CD4-positive, alpha-beta T cell treated with Interleukin-1 beta for 1 hour (primary cell): ENCODE measurements at places on chromosomes 13 and 19.

GRCh38 chr19:31152906-31153305 is 196.3 kb downstream of the TSHZ3 start:
- no peak for DNase-seq

- no peak for DNase-seq
Observed at GRCh38 chr13:21522847-21523246, 63.7 kb upstream of the ZDHHC20 start.

GRCh38 chr19:50877338-50877737 is 4.1 kb downstream of the KLK2 start:
- DNase-seq: no peak

DNA sequence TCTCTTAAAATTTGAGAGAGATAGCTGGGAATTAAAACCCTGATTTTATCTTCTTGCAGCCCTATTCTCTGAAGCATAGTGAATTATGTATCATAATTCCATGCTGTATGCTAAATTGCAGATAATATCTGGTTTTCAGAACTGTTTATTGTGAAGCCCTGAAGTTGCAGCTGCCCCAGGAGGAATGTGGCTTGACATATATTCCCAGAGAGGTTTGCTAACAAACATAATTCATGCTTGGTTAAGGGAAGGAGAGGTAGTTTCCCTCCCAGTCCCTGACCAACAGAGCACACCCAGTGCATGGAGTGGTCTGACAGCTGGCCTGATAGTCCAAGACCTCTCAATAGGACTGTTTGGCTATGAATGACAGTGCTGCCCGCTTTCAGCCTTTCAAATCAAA is 500.6 kb upstream of the MIR17HG start:
- no peak for DNase-seq

GRCh38 chr13:85528491-85529217 is 270.6 kb downstream of the SLITRK6 start:
- no peak for DNase-seq

- no peak for DNase-seq
Observed at GRCh38 chr13:50401049-50401505, 385.8 kb downstream of the KCNRG start.

- no peak for DNase-seq
Observed at GRCh38 chr19:30395283-30395682, 23.1 kb downstream of the ZNF536 start.
